ENCODE measurements at places on chromosomes 11 and 22.

DNA sequence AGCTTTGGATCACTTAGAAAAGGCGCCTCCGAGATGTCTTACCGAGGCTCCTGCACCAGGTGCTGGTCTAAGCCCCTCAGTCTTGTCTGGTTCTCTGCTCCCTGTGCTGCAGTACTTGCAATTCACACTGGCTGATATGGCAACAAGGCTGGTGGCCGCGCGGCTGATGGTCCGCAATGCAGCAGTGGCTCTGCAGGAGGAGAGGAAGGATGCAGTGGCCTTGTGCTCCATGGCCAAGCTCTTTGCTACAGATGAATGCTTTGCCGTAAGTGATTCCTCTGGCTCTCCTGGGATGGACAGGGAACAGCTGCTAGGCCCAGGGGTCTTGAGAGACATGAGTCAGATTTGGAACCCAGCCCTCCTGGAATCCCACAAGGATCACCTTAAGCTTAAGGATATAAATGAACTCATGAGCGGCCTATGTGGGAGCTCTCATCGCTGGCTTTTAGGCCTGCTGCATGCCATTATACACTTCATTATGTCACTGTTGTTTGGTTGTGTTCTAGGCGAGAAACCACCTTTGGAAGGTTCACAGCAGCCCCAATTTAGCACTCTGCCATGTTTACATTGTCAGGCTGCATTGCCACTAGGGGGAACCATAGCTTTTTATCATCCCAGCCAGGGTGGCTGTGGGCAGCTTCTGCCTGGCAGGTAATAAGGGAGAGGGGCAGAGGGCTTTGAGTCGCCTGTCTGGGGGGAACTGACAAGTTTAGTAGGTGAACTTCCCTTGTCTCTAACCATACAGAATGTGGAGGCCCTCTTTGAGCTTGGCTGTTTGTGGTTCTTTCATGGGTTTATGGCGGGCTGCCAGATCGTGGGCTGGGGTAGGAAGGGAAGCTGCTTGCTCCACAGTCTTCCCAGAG lies 8.5 kb downstream of the ACAD8 start:
- no peak for DNase-seq

DNA sequence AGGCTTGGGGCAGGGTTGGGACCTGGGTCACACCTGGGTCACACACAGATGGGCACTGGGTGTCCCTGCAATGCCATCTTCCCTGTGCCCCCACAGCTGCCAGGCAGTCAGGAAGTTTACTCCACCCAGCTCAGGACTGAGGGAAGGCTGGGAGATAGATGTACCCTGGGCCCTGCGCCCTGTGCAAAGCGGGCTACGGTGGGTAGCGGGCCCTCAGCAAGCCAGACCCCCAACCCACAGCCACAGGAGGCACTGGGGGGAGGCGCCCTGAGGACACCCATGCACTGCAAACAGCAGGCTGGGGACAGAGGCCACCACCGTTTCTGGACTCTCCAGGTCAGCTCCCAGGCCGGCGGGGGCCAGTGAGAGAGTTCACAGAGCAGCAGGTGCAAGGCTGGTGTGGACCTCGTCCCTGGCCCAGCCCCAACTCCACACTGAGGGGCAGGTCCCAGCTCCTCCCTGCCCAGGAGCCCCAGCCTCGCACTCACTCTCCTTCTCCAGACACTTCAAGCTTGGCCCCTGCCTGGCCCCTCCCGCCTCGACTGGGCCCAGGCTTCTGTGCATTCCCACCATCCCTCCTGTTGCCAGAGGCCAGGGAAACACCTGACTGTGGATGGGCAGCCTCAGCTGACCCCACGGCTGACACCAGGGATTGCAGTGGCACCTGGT lies 4.9 kb downstream of the DUSP8 start:
- no peak for DNase-seq

- no peak for DNase-seq
These were observed 404.5 kb downstream of the ETS1 start for GRCh38 chr11:128182844-128183243.

- DNase-seq, result no peak
These were observed 43.8 kb downstream of the COPB1 start for GRCh38 chr11:14455648-14456430.

GRCh38 chr11:57358543-57358961 lies 20.4 kb downstream of the P2RX3 start:
- DNase-seq, result no peak

GRCh38 chr11:88042647-88043046 lies 132.6 kb downstream of the RAB38 start:
- DNase-seq, result no peak

DNA sequence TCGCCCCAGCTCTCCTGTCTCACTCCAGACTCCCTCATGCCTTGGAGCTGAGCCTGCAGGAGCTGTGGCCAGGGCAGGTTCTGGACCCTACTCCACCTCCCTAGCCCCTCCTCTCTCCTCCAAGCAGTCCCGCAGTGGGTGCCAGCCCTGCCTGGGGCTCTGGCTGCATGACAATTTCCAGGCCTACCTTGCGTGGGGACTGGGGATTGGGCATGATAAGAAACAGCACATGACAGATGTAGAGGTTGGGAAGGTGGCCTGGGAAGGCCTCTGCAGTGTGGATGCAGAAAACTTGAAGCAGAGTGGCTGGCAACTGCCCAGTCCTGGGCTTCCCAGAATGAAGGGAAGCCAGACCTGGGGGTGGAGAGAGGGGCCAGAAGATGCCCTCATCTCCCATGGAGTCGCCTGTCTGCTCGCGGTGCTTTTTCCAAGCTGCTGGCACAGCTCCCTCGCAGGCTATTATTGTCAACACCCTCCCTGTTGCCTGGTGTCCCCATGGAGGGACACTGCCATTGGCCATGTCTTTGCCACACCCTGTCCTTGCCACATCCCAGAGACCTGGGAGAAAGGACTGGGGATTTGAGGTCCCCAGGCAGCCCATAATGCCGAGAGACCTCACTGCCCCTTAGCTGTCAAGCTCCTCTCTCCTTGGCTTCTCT lies 48.9 kb upstream of the CDON start:
- DNase-seq, result no peak

- DNase-seq, result no peak
These were observed 20.7 kb downstream of the LHFPL7 start for GRCh38 chr22:24925586-24926427.

- no peak for DNase-seq
These were observed 279.9 kb upstream of the B3GAT1 start for GRCh38 chr11:134691985-134692384.

GRCh38 chr11:87954476-87954875 lies 220.8 kb downstream of the RAB38 start:
- no peak for DNase-seq

GRCh38 chr11:12701811-12702592 lies 27.8 kb downstream of the TEAD1 start:
- DNase-seq, result no peak

DNA sequence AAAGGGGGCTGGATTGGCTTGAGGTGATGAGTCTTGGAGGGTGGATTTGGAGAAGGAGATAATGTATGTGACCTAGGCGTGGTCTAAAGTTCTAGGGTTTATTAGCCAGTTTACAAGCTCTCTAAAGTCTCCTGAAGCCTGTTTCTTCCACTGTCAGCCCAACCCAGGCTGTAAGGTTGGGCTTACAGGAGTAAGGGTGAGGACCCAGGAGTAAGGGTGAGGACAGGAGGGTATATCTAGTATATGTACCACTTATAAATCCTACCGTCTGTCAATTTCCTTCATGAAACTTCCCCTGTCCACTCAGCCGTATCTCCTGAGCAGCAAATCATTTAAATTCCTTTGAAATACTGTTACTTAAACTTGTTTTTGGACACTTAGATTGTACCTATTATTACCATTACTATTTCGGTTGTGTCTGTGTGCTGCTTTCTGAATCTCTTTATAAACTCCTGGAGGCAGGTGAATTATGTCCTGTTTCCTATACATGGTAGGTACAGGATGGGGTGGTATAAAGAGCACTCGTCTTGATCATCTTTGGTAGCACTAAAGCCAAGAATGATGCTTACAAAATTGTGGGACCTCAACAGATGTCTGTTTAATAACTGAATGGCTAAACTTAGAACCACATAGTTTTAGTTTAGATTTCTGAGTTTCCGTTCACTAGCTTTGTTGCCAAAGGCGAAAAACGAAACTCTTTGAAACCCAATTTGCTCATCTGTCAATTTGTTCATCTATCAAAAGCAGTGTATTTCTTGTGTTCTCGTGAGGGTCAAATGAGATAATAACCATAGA lies 192.0 kb downstream of the GRIK4 start:
- no peak for DNase-seq

DNA sequence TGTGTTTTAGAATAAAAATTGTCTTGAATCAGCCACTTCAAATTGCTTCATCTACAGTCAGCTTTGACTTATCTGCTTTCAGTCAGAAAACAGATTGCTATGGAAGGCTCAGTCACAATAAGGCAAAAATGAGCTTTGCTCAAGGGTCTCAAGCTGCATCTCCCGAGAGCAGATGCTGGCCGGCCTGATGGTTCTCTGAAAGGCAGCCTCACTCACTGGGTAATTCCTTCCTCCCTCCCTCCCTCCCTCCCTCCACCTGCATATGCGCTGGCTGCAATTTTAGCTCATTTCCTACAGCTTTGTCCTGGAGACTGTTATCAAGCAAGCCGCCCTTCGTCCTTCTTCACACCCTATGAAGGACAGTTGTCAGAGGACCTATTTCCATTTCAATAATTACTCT lies 1.6 kb upstream of the IZUMO1R start:
- DNase-seq, result no peak

DNA sequence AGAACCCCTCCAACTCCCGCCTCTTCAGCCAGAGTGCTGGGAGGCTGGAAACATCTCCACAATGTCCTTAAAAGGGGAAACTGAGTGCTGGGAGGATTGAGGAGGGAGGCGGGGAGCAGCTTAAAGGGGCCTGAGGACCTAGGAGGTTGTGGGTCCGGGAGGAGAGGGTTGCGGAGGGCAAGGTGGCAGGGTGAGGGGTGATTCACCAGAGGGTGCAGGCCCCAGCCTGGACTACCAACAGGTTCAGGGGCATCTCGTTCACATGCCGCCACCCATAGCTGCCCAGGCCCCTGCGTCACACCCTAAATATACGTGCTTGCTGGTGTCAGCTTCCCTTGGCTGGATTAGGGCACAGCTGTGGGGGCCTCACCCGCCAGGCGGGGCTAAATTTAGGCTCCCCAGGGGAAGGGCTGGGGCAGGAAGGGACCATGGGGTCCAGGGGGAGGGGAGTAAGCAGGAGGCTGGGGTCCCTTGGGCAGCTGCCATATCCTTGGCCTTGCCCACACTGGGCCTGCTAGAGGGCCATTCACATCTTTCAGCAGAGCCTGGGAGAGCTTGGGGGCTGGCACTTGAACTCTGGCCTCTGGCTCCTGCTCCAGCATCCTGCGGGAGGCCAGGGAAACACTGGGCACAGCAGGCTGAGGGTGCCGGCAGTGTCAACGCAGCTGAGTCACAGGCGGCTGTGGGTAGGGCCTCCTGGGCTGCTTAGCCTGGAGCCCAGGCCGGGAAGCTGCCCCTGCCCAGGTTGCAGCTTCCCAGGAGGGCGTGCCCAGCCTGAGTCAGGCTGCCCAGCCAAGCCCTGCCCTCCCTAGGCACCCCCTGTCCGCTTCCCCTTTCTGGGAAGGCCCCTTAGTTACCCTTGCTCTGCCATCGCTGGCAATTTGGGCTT lies 1.3 kb downstream of the EHBP1L1 start:
- DNase-seq, result no peak

GRCh38 chr22:17891481-17892167 lies 117.4 kb upstream of the BID start:
- no peak for DNase-seq

- DNase-seq, result no peak
These were observed 61.3 kb upstream of the CREB3L1 start for GRCh38 chr11:46216019-46216764.
